ENCODE measurements at places on chromosomes 5 and 9. TPM values are rescaled to one million over a fixed set of nuclear protein-coding genes. Genes with fewer than 3 reads are reported as not detected.

FOXD4L5 gene
- 0.01 TPM for polyA plus RNA-seq

TMEM174 gene
- polyA plus RNA-seq, result not detected

- DNase-seq, result peak; percentile 85
These were observed 165.5 kb upstream of the NFIL3 start for GRCh38 chr9:91589101-91589553.

DNA sequence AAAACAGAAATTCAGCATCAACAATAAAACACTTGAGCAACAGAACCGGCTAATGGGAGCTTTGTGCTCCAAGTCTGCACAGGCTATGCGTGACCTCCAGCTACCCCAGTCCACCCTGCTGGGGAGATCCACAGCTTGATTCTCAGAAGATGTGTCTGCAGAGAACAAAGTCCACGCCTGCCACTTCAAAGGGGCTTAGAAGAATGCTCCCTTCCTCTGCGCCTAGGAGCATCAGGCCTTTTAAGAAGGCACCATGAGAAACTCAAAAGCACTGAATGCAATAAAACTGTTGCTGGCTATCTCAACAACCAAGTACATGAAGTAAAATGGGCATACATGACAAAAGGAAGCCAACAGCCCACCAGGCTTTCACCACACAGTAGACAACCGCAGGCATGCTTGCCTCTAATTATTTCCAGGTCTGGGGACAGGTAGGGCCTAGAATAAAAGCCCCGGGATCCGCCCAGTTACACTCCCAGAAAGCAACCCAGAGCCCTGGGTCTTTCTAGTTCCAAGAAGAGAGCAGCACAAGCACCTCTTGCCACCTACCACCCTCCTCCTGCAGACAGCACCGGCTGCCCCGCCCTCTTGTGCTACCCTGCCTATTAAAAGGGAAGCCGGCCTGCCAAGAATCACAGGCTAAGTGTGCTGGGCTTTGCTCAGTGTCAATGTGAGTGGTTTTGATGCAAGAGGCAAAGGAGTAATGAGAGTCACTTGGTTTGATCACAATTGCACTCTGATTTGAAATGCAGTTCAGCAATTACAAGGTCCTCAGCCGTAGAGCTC, 123.2 kb downstream of the SPOCK1 start:
- peak; percentile 66 for DNase-seq

- DNase-seq, result no peak
These were observed 15.6 kb upstream of the SPATA24 start for GRCh38 chr5:139419226-139420192.

GRCh38 chr5:81553567-81554212, 159.8 kb upstream of the ACOT12 start:
- DNase-seq, result peak; percentile 58

LMX1B gene
- polyA plus RNA-seq, result under 0.01 TPM

DNA sequence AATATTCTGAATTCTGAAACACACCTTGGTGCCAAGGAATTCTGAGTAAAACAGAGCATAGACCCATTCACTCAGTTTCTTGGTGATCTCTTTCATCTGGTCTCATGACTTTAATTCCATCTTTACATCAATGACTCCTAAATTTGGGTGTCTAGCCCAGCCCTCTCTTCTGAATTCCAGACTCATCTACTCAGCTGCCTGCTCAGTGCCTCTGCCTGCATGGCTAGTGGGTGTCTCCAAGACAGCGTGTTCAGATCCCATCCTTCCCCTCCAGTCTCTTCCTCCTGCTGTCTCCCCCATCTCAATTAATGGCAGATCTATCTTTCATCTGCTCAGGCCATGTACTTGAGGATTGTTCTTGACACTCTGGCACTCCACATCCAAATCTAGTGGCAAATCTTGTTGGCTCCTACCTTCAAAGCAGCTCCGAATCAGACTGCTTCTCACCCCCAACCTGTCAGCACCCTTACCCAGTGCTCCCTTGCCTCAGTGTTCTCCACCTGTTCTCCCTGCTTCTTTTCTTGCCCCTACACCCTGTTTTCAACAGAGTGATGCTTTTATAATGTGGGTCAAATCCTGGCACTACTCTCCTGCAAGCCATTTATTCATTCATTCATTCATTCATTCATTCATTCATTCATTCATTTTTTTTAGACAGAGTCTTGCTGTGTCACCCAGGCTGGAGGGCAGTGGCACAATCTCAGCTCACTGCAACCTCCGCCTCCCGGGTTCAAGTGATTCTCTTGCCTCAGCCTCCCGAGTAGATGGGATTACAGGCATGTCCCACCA, 5.3 kb downstream of the CAVIN4 start:
- no peak for DNase-seq

CNTLN gene
- 2.1 TPM for polyA plus RNA-seq

ANKRD18B gene
- polyA plus RNA-seq, result 0.81 TPM

GRCh38 chr5:72441862-72442540, 65.2 kb downstream of the ZNF366 start:
- DNase-seq, result no peak

AGXT2 gene
- not detected for polyA plus RNA-seq

All from lung (tissue), 17 donors.